Stimulated activated CD4-positive, alpha-beta T cell treated with anti-CD3 and anti-CD28 coated beads, Interleukin-1b, Interleukin-23, amount 100 ng/mL, for 1 hour (primary cell): ENCODE measurements at places on chromosomes 16 and 17.

DNA sequence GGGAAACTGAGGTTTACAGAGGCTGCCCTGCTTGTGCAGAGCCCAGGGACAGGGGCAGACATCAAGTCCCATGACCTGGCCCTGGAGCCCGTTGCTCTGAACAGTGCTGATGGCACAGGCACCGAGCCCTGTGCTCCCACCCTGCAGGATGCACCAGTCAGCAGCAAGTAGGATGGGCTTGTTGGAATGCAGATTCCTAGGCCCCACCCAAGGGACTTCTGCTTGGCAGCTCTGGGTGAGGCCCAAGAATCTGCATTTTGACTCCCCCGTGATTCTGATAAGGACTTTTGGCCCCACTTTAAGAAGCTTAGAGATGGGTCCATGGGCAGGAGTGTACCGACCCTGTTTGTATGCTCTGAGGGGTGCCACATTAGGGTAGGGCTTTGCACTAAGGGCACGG, 23.3 kb downstream of the LASP1 start:
- no peak for DNase-seq

DNA sequence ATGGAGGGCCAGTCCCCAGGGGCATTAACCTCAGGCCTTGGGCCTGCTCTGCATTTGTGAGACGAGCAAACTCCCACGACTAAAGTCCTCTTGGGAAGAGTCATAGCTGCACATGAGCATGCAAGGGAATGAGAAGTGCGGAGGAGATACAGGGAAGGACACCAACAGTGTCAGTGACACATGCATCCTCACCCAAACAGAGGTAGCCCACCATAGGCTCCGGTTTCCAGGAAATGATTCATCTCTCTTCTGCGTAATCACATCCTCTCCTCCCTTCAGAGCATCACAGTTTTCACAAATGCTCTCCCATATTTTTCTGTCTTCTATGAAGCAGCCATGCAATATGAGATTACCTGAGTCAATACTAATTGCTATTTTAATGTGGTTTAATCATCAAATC, 725.7 kb upstream of the GOT2 start:
- no peak for DNase-seq

DNA sequence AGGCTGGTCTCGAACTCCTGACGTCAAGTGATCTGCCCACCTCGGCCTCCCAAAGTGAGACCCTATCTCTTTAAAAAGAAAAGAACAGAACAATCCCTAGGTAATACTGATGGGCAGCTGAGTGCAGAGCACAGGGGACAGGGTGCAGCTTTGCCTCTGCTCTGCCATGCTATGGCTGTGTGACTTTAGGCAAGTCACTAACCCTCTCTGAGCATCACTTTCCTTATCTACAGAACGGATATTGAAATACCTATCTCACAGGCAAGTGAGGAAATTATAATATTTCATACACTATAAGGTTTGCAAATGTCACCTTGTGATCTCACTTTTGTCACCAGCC, 4.1 kb downstream of the CASKIN2 start:
- no peak for DNase-seq

GRCh38 chr16:67517155-67517445, 11.5 kb upstream of the RIPOR1 start:
- DNase-seq, result no peak

DNA sequence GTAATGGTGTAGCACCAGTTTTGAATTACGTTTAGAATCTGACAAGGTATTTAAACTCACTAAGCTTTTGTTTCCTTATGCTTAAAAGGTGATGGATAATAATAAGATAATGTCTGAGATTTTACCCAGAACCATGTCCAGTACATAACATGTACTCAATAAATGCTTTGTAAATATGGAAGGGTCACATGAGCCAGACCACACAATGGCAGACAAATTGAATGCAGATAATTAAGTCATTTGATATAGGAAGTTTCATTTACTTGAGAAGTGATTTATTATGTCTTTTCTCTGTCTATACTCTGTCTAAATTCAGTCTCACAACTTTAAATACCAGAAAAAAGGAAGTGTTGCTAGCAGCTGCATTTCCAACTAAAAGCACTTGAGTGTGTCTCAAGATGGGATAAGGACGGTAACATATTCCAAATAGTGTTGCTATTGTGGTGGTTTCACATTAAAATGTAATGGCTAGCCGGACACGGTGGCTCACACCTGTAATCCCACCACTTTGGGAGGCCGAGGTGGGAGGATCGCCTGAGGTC, 52.5 kb upstream of the DHX40 start:
- DNase-seq, result no peak

GRCh38 chr16:70738083-70738977, 52.5 kb upstream of the MTSS2 start:
- no peak for DNase-seq
